Uterus (tissue), 4 donors: ENCODE measurements at places on chromosomes 5 and 9. TPM values are rescaled to one million over a fixed set of nuclear protein-coding genes. Genes with fewer than 3 reads are reported as not detected.

DNA sequence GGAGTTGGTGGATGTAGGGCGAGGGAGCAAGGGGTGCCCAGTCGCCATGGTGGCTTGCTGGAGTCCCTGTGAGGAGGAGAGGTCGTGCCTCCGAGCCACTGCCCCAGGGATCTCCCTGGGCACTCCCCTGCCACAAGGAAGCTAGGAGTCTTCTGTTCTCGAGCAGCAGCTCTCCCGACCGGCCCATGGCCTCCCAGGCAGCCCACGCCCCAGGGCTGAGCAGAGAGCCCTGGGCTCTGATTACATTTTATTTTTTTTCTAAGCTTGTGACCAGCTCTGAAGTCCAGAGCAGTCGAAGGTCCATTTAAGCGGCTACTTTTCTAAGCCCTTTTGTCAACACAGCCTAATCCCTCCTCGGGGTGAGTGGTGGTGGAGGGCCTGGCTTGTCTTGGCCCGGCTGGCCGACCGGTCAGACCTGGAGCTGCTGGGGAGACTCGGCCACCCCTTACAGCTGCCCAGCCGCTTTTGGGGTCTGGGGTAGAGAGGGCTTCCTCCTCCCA is 2.1 kb downstream of the RXRA start:
- DNase-seq, result no peak

- no peak for DNase-seq
These were observed 287.5 kb downstream of the SMARCA2 start for GRCh38 chr9:2302606-2303005.

DNA sequence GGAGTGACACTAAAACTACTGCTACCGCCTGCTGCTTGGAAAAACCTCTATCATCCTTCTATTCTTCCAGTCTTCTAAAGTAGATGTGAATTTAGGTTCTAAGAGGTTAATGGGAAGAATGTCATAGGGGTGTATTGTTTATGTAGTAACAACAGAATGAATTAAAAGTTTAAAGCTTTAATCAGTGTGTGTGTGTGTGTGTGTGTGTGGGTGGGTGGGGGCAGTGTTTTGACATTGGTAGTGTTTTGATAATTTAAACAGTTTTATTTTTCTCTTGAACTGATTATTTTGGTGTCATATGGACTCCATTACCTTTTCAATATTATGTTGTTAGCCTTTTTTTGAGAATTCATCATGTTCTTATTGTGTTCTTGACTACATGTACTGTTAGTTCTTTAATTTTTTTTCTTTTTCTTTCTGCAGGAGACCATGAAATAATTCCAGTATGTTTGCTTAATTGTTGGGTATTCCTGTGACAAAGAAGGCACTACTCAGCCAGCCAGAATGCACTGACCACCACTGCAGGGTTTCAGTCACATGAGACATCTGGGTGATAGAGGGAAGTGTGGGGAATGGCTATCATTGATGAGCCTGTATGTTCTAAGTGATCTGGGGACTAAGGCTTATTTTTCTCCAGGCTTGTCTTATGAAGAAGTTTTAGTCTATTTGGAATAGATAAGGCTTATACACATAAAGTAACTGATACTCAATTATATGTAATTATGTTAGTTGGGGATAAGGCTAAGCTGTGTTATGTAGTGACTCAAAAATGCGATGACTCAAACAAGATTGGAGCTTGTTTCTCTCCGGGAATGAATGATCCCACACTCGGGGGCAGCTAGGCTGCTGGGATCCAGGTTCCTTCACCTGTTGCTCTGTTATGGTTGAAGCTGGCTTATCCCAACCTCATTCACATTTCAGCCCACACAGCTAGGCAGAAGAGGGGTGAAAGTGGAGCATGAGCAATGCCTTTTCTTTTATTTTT is 50.2 kb upstream of the ACTBL2 start:
- no peak for DNase-seq

- DNase-seq, result no peak
These were observed 17.5 kb downstream of the STXBP1 start for GRCh38 chr9:127629468-127630081.

DNA sequence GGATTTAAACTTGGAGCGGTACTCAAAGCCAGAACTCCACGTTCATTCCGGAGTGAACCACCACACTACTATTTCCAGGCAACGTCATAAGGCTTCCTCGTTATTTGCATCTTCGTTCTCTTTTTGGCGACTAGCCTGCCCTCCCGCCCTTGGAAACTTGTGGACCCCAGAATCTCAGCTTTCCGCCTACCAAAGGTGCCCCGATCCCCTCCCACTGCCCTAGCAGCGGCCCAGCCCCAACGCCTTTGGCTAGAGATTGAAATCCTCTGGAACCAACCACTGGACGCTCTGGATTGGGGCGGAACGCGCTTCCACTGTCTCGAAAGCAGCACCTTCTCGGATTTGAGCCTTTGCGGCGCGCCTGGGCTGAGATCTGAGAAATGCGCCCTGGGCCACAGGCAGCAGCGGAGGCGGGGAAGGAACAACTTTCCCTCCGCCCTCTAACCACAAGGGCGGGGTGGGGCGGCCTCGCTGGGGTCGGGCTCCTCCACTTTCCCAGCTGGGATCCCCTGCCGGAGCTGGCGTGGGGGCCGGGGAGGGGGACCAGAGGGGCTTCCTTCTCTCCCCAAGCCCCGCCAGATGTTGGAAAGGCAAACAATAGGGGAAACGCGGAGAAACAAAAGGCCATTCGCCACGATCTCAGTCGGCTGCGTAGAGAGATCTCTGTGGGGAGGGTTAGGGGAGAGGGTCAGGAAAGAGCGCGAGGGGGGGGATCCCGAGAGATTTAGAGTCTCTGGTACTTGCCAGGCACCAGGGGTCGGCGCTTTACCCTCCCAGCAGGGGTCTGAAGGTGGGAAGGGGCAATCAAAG is 1.3 kb downstream of the MOB3B start:
- DNase-seq, result peak; percentile 84

DNA sequence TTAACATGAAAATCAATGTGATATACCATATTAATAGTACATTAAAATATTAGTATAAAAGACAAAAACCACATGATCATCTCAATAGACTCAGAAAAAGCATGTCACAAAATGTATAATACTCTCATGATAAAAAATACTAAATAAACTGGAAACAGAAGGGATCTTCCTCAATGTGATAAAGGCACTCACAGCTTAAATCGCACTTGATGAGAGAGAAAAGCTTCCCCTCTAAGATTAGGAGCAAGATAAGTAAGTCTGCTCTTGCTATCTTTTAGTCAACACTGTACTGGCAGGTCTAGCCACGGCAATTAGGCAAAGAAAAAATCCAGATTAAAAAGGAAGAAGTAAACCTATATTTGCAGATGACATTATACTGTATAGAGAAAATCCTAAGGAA is 21.8 kb upstream of the MSH3 start:
- no peak for DNase-seq

GRCh38 chr9:34575862-34576596 is 13.5 kb downstream of the CNTFR start:
- DNase-seq, result no peak

DNA sequence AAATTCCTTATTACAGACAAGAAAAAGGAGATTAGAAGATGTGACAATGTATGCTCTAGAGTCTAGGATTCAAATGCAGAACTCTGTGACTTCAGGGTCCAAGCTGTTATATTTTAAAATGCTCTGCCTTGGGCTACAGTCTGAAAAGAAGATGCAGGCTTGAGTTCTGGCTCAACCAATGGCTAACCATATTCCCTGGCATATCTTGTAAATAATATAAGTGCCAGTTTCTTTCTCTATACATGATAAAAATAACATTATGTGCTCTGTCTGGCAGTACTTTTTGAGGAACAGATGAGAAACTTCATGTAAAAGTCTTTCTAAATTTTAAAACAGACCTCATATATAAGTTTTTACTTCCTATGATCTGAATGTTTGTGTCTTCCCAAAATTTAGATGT is 926.5 kb upstream of the CDH6 start:
- DNase-seq, result no peak

Gene NUTM2F
- total RNA-seq, result not detected

Gene ENTPD8
- not detected for total RNA-seq

Gene OR13C5
- total RNA-seq, result not detected

Gene RGS14
- total RNA-seq, result 1.5 TPM
